ENCODE measurements at places on chromosomes 6 and 20. TPM values are rescaled to one million over a fixed set of nuclear protein-coding genes. Genes with fewer than 3 reads are reported as not detected.

DNA sequence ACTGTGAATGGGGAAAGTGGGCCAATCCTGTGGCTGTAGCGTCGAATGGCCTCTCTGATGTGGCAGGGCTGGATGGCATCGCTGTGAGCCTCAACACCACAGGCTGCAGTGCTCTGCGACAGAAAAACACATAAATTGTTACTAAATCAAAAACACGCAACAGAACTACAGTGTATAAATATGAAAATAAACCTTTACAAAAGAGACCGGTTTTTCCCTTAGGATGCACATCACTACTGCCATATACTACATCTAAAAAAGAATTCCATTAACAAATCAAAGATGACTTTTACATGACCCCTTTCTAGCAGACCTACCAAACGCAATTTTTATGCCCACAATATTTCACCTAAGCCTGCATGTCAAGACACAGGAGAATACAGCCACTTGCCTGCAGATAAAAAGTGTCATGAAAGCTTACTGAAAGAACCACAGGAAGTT is 395.5 kb upstream of the RUNX2 start:
- H3K4me3 ChIP-seq, result peak overlapping the region; percentile 98
- DNase-seq, result peak; percentile 33
- H3K4me1 ChIP-seq, result peaks cover 58% of the 10 kb centered on the region
- H3K27me3 ChIP-seq, result no peaks in the 10 kb centered on the region
- H3K36me3 ChIP-seq, result peaks cover 2% of the 10 kb centered on the region

SLC4A11 gene
- 0.53 TPM for total RNA-seq

GFOD1 gene
- total RNA-seq, result 5.2 TPM

KHDC1 gene
- total RNA-seq, result 3.4 TPM

HCRTR2 gene
- not detected for total RNA-seq

Data from activated T-cell treated with anti-CD3 and anti-CD28 coated beads, Interleukin-2, amount 50 U/mL, for 72 hours (primary cell).